ENCODE measurements at places on chromosomes 12 and 14. TPM values are rescaled to one million over a fixed set of nuclear protein-coding genes. Genes with fewer than 3 reads are reported as not detected.

The CMKLR1 gene
- 1.1 TPM for total RNA-seq

The OTOGL gene
- total RNA-seq, result 0.13 TPM

DNA sequence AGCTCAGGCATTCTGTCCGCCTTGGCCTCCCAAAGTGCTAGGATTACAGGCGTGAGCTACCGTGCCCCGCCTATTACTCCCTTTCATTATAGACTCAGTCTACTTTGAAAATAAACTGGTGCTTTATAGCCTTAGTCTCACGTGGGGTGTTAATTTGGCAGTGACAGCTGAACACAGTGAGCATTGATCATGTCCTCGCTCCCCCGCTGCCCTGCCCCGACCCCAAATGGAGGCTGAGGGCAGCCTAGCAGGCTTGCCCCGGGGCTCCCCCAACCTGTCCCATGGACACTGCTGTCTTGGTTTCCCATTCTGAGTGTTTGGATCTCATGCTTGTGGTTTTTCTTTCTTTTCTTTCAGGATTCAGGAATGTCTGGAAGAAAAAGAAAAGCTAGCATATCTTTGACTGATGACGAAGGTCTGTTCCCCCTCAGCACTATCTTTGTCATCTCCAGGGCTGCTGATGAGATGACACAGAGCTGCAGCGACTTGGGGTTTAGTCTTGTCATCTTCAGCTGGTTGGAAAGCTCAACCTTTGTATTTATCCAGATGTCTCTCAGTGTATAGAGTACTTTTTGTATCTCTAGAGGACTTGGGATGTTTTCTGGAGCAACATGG lies 42.2 kb downstream of the EP400 start:
- H3K27me3 ChIP-seq, result no peaks in the 10 kb centered on the region
- H3K27ac ChIP-seq, result no peak overlapping the region
- H3K4me1 ChIP-seq, result no peaks in the 10 kb centered on the region
- peak; percentile 17 for DNase-seq
- H3K36me3 ChIP-seq, result no peaks in the 10 kb centered on the region

DNA sequence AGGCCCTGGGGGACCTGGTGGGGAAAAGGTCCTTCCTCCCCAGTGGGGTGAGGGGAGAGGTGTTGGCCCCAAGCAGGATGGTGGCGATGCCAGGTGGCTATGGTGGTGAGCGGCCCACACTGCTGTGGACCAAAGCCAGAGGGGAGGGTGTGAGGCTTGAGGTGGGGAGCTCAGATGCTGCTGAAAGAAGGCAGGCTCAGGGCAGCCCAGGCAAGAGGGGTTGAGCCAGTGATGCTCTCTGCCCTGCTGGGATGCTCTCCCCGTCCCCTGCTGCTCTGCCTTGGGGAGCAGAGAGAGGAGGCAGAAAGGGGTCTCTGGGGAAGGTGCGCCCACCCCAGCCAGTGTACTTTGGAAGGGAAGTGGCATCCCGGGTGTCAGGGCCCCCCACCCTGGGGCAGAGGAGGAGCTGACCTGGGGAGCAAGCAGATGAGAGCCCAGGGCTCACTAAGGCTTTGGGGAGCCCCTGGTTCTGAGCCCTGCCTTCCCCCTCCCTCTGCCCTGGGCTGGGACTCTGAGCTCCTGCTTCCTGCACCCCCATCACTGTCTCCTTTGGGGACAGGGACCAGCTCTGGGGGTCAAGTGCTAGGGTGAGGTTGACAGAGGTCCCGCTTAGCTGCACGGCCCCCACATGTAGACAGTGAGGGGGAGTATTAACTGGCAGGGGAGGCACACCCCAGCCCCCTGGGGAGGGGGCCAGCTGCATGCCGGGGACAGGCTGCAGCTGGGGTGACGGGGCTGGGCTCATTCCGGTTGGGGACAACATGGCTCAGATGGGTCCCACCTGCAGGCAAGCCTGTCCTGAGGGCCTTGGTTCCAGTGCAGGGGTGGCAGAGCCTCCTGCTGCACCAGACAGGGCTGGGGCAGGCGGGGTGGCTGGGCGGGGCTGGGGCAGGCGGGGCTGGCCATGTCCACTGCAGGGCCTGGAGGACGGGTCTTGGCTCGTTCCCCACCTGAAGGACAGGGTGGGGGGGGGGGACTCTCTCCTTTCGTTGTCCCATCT lies 124.4 kb downstream of the KIF26A start:
- peak; percentile 31 for DNase-seq
- no peak overlapping the region for H3K4me3 ChIP-seq
- H3K36me3 ChIP-seq, result no peaks in the 10 kb centered on the region
- H3K4me1 ChIP-seq, result no peaks in the 10 kb centered on the region
- H3K27me3 ChIP-seq, result no peaks in the 10 kb centered on the region

DNA sequence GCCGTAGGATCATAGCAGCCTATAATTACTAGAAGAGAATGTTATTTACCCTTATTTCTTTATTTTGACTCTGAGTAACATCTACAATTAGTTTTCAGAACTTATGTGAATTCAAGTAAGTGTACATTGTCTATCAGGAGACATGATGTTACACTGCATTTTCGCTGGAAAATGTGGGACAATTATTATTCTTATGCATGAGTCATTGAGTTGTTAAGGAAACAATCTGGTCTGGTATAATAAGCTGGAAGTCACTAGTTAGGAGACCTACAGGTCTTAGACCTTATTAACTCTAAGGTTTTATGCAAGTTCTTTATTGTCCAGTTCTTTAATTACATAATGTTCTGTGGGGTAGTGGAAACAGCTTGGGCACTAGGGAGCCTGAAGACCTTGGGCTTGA lies 5.8 kb downstream of the KTN1 start:
- no peaks in the 10 kb centered on the region for H3K27me3 ChIP-seq
- no peak for DNase-seq
- H3K27ac ChIP-seq, result no peak overlapping the region
- H3K4me1 ChIP-seq, result peaks cover 78% of the 10 kb centered on the region
- H3K4me3 ChIP-seq, result no peak overlapping the region

DNA sequence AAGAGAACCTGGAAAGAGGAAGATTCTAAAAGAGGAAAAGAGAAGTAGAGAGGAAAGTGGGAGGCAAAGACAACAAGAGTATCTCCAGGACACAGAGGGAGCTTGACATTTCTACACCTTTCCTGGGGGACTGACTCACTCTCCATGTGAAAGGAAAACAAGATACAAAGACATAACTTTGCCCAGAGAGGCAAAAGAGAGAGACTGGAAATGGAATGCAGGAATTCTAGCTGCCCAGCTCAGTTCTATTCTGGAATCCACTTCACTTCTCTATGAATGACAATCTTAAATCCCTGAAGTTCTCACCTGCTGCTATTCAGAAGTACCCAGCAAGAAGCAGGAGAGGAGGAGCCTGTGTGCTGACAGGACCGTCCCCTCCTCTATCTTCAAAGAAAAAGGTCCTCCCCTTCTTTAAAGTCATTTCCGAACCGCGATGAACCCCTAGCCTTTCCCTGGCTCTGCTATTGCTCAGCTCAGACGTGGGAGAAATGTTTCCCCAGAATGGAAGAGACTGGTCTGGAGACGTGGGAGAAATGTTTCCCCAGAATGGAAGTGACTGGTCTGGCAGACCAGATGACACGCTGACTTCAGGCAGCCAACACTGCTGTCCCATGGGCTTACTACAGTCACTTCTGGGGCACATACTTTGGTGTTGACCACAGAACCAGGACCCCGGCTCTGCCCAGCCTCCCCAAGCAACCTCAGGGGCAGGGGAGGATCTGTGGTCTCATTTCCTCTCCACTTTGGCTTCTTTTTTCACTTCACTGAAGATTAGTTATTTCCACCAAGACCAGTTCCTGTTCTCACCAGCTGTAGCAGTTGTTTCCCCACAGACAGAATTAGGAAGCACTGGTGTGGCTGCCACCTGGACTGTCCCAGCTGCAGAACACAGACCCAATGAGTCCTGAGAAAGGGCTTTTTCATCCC lies 8.3 kb downstream of the FMNL3 start:
- no peaks in the 10 kb centered on the region for H3K27me3 ChIP-seq
- H3K4me1 ChIP-seq, result peaks cover 21% of the 10 kb centered on the region
- peak overlapping the region; percentile 57 for H3K27ac ChIP-seq

- no peaks in the 10 kb centered on the region for H3K36me3 ChIP-seq
- H3K27me3 ChIP-seq, result no peaks in the 10 kb centered on the region
- no peak for DNase-seq
- H3K27ac ChIP-seq, result no peak overlapping the region
- H3K4me3 ChIP-seq, result no peak overlapping the region
These were observed 677.7 kb downstream of the TMEM121 start for GRCh38 chr14:106204063-106204462.

DNA sequence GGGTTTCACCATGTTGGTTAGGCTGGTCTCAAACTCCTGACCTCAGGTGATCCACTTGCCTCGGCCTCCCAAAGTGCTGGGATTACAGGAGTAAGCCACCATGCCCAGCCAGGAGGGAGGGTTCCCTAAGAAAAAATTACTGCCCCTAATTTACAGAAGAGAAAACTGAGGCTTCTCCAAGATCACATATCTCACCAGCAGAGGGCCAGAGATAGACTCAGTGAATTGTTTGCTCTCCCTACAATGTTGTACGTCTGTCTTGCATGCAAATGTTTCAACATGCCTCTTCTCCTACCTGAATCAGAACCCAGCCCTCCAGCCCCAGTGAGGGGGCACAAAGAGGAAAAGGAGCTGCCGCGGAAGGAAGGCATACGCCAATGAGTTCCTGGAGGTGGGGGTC lies 48.3 kb upstream of the TMEM263 start:
- H3K36me3 ChIP-seq, result no peaks in the 10 kb centered on the region
- H3K27me3 ChIP-seq, result no peaks in the 10 kb centered on the region
- H3K27ac ChIP-seq, result no peak overlapping the region
- no peak for DNase-seq
- H3K4me1 ChIP-seq, result no peaks in the 10 kb centered on the region

- no peaks in the 10 kb centered on the region for H3K4me1 ChIP-seq
- H3K27ac ChIP-seq, result no peak overlapping the region
- no peaks in the 10 kb centered on the region for H3K27me3 ChIP-seq
These were observed 10.5 kb upstream of the STAC3 start for GRCh38 chr12:57261428-57261865.
